ENCODE measurements at places on chromosomes 1 and 21. TPM values are rescaled to one million over a fixed set of nuclear protein-coding genes. Genes with fewer than 3 reads are reported as not detected.

Gene MAP1LC3C
- total RNA-seq: 0.77 TPM

Gene F13B
- total RNA-seq: not detected

Gene INSRR
- total RNA-seq: not detected

Gene FTCD
- 0.60 TPM for total RNA-seq

Gene AIRE
- not detected for total RNA-seq

Gene CBS
- 33.1 TPM for total RNA-seq

Gene CDCA8
- 0.26 TPM for total RNA-seq

Gene FMO3
- 0.77 TPM for total RNA-seq

Gene ADIPOR1
- 59.9 TPM for total RNA-seq
